ENCODE measurements at places on chromosomes 5 and 9.

GRCh38 chr9:90064248-90064647 lies 459.4 kb downstream of the GADD45G start:
- no peak for DNase-seq

GRCh38 chr5:94245608-94246007 lies 372.8 kb downstream of the KIAA0825 start:
- no peak for DNase-seq

- DNase-seq, result no peak
Measured at GRCh38 chr9:91503673-91504081, 80.0 kb upstream of the NFIL3 start.

GRCh38 chr5:179486596-179487051 lies 63.7 kb upstream of the RUFY1 start:
- DNase-seq, result no peak

DNA sequence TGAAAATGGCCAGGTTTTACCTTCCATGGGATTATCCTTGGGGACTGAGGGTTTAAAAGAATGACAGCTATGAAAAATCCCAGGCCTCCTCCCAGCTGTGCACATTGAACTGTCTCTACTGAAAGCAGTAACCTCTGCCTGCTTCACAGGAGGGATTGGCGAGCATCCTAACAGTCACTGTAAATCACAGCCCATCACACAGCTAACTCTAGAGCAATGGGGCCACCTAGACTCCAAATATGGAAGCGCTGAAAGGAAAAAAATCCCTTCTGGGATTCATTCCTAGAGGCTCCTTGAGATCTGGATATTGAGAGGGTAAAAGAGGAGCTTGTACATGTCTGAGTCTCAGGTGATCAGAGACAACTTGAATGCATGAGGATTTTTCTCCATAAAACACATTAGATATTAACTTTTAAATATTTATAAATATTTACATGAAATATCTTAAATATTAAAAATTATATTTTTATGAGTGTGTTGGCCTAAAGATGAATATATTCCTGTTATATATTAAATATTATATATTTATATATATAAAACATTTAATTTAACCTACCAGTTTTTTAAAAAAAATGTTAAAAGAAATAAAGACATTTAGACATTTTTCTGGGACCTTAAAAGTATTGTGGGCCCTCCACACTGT lies 133.8 kb upstream of the SLC24A2 start:
- DNase-seq, result peak; percentile 61

DNA sequence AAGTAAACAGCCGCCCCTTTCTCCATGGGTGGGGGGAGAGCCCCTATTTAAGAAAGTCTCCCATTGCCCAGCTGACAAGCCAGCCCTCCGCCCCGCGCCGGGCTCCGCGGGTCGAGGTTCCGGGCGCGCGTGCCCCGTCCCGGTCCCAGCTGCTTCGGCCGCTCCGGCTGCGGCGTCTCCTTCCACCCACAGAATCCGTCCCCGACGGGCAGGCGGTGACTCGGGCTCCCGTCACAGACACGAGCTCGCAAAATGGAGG lies 223 bp downstream of the NR3C1 start:
- DNase-seq, result no peak

DNA sequence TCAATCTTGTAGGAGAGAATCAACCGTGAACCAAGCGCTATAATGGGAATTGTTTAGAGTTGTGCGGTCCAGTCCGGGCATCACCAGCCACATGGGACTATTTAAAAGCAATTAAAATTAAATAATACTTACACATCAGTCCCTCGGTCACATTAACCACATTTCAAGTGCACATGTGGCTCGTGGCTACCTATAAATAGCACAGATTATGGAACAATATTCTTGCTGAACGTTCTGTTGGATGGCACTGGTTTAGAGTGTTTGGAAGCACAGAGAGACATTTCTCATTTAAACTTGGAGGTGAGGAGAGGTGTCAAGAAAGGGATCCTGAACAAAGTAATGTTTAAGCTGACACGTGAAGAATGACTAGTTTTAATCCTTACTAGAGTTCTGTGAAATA lies 12.5 kb upstream of the PIP5K1B start:
- no peak for DNase-seq

DNA sequence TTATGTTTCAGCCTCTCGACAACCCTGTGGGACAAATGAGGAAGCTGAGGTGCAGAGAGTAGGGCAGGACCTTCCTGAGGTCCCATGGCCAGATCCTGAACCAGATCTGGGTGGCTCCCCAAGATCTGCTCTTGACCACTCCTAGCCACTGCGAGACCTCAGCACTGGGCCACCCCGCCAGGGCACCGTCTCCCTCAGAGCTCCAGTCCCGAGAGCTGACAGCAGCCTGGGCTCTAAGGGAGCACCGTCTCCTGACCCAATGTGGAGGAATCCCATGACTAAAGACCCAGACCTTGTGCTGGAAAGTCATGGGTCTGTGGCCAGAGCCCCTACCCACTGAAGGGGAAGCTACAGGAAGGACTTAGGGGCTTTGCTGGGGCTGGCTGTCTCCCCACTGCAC lies 4.5 kb upstream of the LMX1B start:
- DNase-seq, result no peak

GRCh38 chr9:35814106-35814840 lies 569 bp downstream of the HINT2 start:
- DNase-seq, result peak; percentile 33

- DNase-seq, result peak; percentile 3
Measured at GRCh38 chr5:93246090-93246855, 334.7 kb downstream of the NR2F1-AS1 start.

GRCh38 chr9:34675048-34675714 lies 12.7 kb upstream of the CCL27 start:
- DNase-seq, result peak; percentile 83

DNA sequence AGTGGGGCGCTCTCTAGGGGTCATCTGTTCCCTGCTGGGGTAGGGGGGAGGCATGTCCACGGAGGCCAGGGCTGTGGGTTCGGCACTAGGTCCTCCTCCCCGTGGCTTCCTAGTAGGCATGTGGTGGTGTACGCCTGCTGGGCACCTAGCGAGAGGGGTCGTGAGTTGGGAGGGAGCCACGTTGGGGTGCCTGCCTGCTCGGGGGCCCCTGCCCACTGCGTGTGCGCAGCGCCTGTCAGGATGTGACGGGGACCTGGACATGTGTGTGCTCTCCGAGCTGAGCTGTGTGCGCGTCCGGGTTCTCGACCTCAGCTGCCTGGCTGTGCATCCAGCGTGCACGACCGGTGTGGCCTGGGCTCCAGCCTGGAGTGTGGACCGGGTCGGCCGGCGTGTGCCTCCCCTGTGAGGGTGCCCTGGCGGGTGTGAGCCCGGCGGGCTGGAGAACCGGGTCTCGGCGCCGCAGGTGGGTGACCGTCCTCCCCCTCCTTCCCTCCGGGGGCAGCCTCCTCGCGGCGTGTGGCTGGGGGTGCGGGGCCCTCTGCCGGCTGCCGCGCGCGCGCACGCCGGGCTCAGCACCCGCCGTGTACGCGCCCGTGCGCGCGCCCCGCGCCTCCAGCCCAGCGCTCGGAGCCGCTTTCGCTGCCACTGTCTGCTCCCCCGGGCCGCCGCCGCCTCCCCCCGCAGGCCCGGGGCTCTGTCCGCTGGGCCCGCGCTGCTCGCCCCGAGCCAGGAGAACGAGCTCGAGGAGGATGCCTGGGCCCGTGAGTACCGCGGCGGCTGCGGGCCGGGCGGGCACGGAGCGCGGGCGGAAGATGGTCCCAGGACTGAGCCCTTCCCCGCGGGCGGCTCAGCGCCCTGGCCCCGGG lies at the start of gene PRR7:
Gene PRR7, plus strand, starts transcription at position 615 of the 866 bp plus-strand sequence. CDS start 8,254 bp downstream, outside the sequence.
- DNase-seq, result peak; percentile 61

DNA sequence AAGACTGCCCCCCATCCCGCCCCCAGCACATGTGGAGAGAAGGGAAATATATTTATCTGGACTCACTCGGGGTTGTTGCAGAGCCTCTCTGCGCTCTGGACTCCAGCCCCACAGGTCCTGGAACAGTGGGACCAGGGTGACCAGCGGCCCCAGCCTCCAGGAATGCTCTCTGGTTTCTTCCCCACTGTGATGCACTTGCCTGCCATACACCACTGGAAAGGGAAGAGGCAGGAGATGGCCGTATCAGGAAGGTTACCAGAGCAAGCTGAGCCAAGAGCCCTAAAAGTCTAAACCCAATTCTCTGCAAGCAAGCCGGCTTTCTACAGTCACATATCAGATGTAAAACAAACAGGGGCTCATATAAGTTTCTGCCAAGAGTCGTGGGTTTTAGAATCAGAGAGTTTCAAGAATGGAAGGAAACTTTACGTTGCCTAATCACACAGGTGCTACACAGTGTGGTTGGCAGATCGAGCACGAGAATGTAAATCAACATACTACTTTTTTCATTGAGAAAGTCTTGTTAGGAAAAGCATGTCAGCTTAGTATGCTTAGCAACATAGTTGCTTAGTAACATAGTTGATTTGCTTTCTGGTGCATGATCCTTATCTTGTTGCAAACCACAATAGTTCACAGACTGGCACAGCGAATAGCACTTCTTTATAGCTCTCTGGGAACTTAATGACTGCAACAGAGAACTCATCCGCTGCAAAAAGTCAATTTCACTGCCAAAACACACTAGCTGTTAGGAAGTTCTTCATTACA lies 201.2 kb downstream of the TARS1 start:
- DNase-seq, result no peak

GRCh38 chr5:84437673-84438315 lies 53.1 kb upstream of the EDIL3 start:
- DNase-seq, result no peak

DNA sequence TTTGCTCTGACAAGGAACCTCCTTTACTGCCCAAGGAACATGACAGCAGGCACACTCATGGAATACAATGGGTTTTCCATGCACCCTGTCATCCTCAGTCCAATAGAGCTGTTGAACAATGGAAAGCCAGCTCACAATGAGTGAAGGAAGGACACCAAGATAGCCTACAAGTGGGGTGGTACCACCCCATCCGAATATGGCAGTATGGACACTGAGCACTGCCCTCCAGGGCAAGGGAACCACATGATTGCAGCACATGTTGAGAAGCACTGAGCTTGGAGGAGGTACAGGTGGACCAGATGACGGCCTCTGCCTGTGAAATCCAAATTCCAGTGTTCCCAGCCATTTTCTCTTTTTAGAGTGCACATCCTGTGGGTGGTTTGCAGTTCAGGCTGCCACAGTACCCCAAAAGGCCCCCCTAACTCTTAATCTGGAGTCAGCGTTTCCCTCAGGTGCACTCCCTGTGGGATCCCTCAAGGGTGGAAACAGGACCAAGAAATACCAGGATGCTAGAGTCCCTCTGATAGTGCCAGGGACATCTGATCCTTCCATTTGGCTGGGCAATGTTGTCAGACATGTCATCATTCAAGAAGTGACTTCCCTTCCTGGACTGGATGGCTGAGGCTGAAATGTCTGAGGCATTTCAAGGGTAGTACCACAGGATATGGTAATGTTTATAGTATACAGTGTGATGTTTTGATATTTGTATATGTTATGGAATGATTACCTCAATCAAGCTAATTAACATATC lies 48.9 kb downstream of the SMC2 start:
- no peak for DNase-seq

Data from NCI-H1930 (cell line).